ENCODE measurements at places on chromosomes 16 and 17.

DNA sequence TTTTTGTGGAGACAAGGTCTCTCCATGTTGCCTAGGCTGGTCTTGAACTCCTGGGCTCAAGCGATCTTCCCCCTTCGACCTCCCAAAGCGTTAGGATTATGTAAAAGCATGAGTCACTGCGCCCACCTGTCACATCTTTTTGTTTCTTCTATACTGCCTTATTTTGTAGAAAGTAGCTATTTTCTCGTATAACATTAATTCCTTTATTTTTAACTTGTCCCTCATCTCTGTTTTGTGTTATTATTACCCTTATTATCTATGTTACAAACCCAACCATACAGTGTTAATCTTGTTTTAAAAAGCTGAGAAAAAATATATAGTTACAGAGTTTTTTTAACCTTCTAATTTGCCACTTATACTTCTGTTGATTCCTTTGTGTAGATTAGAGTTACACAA, 1.4 kb upstream of the TXNDC11 start:
- no peak for DNase-seq

DNA sequence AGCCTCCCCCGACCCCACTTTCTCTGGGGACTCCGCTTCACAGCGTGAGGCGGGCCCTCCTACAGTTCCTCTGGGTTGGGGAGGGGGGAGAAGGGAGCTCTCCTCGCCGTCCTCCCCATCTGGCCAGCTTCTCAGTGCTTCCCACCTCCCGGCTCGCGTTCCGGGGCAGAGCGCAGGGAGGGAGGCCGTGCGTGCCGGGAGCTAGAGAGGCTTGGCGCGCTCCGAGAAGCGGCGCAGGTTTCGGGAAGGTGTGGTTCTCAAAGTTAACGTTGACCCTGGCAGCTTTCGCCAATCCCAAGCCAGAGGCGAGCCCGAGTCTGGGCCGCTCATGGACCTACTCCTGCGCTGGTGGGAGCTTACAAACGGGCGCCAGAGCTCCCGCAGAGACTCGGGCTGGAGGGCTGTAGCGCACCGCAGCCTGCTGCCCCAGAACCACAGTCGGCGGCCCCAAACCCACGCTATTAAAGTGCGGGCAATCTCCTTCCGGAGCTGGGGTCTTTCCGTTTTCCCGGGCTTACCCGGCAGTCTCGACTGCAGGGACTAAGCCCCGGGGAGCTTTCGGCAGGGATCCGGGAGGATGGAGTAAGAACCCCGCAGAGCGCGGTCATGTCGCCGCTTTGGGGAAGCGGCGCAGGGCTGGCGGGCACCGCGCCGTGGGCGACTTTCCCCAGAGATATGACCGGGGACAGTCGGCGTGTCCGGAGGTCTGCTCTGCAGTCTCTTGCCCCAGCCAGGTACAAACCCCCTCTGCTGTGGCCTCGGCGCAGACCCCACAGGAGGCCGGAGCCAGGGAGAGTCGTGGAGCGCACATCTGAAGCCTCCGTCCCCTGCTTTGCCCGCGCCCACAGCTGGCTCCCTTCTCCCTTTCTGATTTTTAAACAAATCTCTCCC, 787 bp downstream of the CDH11 start:
- DNase-seq: no peak

GRCh38 chr17:59355030-59355701, 23.7 kb downstream of the YPEL2 start:
- DNase-seq: no peak

DNA sequence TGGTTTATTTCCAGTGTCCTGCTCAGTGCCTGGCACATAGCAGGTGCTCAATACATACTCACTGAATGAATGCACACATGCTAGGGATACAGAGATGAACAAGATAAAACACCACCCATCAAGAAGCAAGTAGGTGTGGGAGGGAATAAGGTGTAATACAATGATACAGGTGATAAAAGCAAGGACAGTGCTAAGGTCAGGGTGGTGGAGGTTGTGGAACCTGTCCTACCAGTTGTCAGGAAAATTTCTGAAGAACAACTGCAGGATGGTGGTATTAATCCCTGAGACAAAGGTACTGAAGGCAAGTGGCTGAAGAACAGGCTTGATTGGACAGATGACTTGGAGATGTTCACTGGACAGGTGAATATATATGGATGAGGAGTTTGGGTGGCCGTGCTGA, 1.8 kb downstream of the KNOP1 start:
- no peak for DNase-seq

- DNase-seq: no peak
Measured at GRCh38 chr16:35314298-35314697, 1854.9 kb downstream of the TP53TG3F start.

All from activated T-cell treated with anti-CD3 and anti-CD28 coated beads, Interleukin-2, amount 50 U/mL, for 24 hours (primary cell).